ENCODE measurements at places on chromosomes 1 and 21.

DNA sequence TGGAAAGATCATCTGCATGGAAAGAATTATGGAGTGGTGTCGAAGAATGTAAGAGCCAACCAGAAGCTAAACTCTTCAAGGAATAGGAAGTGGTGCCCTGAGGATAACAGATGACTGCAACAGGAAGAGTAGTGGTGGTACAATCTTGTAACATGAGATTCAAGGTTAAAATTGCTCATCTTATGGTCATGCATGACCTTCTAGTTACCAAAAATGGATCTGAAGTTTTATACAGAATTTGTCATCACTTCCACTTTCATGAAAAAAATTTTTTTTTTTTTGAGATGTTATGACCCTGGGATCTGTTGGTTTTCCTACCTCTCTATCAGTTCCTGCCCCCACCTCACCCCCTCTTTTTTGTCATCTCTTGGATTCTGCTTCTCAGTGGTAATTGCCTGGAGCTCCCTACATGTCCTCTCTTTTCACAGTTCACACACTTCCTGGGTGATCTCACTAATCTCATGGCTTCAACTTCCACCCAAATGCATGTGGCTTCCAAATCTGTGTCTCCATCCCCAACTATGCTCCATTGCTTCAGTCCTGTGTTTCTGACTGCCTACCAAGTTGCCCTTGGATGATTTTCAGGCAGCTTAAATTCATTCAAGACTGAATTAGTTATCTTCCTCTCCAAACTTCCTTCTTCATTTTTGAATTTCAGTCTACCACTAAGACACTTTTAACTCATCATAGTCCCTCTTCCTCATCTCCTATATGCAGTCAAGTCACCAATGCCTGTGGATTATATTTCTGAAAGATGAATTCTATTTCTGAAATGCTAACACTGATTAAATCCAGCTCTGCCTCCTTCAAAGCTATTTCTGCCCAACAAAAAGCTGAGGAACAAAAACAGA is 48.4 kb downstream of the SLAMF6 start:
- DNase-seq = no peak

DNA sequence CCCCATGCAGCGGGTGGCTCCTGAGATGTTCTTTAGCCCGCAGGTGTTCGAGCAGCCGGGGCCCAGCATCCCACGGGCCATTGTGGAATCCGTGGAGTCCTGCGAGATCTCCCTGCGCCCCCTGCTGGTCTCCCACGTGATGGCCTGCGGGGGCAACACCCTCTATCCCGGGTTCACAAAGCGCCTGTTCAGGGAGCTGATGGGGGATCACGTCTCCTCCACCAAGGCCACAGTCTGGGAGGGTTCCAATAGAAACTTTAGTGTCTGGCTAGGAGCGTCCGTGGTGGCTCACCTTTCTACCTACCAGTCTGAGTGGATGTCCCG is 71.0 kb downstream of the ACTL8 start:
- DNase-seq = peak; percentile 84

DNA sequence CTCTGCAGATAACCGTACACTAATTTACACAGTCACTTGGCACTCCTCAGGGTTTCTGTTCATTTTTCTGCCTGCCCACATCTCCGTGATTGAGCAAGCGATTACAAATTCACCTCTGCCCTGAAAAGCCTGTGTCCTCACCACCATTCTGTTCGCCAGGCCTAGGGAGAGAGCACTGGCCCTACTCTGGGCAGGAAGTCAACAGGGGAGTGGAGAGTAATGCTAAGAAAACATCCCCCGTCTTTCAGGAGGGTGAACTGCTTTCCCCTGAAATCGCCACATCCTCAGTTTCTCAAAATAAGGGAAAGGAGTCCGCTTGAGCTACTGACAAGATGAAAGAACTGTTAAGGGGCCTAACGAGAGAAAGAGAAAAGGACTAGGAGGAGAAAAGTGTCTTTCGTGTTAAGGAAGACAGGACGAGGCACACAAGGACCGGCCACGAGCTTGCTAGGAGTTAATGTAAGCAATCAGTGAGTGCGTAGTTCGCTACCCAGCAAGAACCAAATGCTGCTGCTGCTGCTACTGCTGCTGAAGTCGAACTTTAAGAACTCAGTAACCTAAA is 632 bp downstream of the PEX19 start:
- no peak for DNase-seq

DNA sequence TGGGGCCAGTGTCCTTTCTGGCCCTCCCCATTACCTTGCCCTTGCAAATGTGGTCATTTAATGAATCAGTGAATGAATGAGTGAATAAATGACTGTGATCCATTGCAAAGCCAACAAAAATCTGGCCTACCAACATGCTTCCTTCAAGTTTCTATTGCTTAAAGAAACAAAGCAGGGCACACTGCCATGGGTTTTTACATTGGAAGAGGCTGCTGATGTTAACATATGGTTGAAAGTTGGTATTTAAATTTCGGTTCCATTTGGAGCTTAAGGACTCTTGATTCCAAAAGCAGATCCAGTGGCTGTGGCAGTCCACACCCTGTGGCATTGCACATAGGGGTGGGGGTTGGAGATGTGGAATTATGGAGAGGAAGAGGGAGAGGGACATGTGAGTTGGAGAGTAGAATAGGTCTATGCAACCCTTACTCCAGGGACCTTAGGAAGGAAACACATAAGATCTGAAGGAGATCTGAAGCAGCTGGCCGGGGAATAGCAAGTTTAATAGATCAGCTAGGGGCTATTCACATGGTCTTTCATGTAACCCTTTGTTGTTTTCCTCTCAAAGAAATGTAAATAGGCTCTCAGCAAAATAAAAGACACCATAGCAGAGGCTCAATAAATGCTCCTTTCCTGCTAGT is 7.2 kb downstream of the ABCA4 start:
- no peak for DNase-seq

- no peak for DNase-seq
Measured at GRCh38 chr1:225541383-225541782, 111.5 kb downstream of the ENAH start.

GRCh38 chr1:24319312-24319863 is at the start of gene GRHL3:
TSS of gene GRHL3 (plus strand) at chr1:24319357. CDS start at chr1:24319552, 195 bp downstream.
- DNase-seq = no peak

DNA sequence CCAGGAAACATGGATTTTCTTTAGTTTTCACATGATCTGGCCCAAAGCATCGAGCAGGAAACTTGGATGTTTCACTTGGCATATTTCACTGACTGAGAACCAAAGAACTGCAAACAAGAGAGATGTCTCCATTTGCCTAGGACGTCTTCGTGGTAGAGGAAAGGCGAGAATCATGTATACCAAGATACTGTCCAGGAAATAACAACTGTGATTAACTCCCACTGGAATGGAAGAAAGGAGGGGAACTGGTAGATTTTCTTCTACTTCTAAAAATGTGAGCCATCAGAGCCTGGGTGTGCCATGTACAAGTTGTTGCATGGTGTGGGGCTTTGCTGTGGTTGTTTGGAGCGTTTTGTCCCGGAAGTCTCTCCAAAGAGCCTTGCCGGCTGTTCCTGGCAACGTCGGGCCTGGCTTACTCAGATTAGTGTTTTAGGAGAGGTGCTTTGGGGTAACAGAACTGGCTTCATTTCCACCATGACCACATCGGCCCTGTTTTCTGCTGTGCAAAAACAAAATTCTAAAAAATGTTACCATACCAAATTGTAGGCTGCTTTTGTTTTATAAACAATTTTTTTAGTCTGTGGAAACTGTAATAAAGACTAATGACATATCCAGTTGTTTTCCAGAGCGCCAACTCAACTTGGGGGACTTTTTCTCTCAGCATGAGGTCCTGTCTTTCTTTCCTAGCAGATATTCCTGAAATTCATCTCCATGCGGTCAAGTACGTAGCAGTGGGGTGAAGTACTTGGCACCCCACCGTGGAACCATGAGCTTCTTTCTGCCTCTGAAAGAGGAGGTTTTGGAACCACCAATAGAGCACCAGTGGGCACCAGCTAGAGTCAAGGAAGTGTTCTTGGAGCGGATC is 118.3 kb downstream of the TM2D1 start:
- DNase-seq = no peak

DNA sequence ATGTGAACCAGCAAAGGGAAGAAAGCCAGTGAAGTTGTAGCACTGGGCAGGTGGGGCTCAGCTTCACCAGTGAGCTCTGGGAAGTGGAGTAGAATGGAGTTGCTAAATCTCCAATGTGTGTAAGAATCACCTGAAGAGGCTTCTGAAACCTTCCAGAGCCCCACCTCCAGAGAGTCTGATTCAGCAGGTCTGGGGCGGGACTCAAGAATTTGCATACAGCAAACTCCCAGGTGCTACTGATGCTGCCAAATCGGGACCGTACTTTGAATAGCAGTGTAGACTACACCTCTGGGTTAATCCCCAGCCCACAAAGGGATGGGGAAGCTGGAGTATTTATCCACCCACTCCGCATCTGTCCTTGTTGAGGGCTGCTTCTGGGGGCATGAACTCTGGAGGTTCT is 154.3 kb downstream of the IGSF21 start:
- DNase-seq = no peak

DNA sequence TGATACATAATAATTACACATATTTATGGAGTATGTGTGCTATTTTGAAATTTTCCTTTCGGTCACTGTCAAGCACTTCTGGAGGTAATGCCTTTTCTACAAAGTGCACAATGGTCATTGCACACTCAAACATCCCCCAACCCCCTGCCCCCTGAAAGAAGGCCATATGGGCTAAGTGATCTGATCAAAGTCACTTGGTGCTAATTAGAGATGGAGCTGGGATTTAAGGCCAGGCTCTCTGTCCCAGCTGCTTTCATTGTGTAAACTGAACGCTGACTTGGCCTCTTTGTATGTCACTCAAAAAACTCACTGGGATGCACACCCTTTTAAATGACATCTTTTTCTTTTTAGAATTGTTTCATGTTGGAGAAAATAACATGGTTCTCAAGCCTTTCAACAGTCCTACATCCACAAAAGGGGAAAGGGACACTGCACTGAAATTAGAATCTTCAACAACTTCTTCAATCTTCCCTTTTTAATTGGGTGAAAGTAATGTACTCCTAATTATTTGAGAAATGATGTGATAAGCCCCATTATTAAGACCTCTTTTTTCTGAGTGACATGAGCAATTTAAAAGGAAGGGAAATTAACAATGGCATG is 149.2 kb downstream of the ST6GALNAC5 start:
- no peak for DNase-seq

- DNase-seq = peak; percentile 100
Measured at GRCh38 chr1:18956193-18957135, at the start of gene IFFO2. TSS of gene IFFO2 (minus strand) at chr1:18956676. CDS start at chr1:18956332, 344 bp downstream.

DNA sequence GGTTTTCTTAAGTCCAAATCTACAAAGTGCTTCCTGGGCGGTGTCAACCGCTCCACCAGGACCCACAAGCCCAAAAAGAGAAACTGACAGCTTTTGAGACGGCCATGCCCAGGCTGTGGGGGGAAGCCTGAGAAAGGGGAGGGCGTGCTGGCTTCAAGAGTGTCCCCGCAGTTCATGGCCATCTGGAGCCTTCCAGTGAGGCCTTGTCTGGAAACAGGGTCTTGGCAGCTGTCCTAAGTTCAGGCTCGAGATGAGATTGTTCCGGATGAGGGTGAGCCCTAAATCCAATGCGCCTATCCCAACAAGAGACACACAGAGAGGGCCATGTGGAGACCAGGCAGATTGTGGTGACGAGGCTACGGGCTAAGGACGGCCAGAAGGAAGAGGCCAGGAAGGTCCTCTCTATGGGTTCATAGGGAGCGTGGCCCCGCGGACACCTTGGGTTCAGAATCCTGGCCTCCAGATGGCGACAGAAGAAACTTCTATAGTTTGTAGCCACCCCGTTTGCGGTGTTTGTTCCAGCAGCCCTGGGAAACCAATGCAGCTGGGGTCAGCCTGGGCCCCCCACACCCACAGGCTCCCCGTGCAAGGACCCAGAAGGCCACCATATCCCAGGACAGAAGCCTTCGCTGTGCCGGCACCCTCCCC is 70.2 kb downstream of the ARHGEF16 start:
- no peak for DNase-seq

- DNase-seq = no peak
Measured at GRCh38 chr1:228963795-228964177, 228.5 kb downstream of the RHOU start.

DNA sequence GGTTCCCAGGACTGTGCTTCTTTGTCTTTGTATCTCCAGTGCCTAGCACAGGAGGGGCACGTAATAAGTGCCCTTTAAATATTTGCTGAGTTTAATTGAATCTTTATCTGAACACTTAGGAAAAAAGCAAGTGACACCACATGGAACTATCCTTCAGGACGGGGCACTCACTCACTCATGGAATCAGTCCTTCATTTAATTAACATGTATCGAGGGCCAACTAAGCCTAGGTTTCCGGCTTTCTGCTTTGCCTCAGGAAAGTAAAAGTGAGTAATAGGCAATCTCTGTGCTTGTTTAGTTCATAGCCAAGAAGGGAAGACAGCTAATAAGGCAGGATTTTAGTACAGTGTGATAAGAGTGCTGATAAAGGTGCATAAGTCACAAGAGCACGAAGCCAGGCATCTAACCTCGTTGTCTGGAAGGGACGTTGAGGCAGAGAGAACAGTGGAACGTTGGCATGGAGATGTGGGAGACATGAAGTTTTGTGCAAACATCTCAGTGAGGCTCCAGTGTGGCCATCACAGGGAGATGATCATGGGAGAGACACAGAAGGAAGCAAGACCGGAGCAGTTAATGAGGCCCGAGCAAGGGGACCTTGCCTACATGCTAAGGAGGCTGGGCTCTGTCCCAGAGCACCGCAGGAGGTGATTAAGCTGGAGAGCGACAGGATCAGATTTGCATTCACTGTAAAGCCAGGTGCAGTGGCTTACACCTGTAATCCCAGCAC is 54.1 kb upstream of the TRIM67 start:
- no peak for DNase-seq

- no peak for DNase-seq
Measured at GRCh38 chr1:41861535-41862383, 57.0 kb downstream of the HIVEP3 start.

DNA sequence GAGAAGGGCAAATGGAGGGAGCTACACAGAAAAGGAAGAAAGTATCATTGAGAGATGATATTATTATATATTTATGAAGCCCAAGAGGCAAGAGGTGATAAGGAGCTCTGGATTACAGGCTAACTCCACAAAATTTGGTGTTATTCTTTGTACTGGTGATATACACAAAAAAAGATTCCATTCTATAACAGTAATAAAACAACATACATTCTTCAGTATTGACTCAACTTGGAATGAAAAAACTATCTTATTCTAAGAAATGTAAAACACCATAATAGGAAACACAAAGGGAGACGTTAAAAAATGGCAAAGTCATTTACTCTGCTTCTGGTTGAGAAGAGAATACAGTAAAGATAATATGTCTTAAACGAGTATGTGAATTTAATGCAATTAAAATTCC is 99.4 kb downstream of the TEX35 start:
- no peak for DNase-seq
